ENCODE measurements at places on chromosomes 4 and X.

- no peak overlapping the region for H3K4me3 ChIP-seq
- H3K4me1 ChIP-seq: peaks cover 5% of the 10 kb centered on the region
- peaks cover 42% of the 10 kb centered on the region for H3K27me3 ChIP-seq
- H3K27ac ChIP-seq: no peak overlapping the region
- no peaks in the 10 kb centered on the region for H3K36me3 ChIP-seq
Measured at GRCh38 chrX:12139934-12140611, 1.8 kb downstream of the FRMPD4 start.

DNA sequence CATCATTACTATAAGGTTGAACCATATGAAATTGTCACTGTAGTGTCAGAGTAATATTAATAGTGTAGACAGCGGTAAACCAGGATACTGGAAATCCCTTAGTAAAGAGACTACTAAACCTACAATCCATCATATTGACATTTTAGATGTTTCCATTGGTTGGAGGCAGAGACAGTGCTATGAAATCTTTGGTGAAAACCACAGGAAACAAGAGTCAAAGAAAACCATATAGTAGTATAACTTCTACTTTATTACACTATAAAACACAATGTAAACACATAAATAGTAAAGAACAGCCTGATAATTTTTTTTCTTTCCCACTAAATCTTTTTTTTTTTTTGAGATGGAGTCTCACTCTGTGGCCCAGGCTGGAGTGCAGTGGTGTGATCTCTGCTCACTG is 15.9 kb downstream of the RELL1 start:
- no peaks in the 10 kb centered on the region for H3K27me3 ChIP-seq
- H3K36me3 ChIP-seq: peaks cover 5% of the 10 kb centered on the region
- H3K4me1 ChIP-seq: peaks cover 31% of the 10 kb centered on the region
- DNase-seq: no peak

GRCh38 chr4:79886021-79886420 is 187.0 kb downstream of the ANTXR2 start:
- DNase-seq: no peak
- H3K4me1 ChIP-seq: no peaks in the 10 kb centered on the region
- no peak overlapping the region for H3K4me3 ChIP-seq

- no peak overlapping the region for H3K4me3 ChIP-seq
- no peak overlapping the region for H3K27ac ChIP-seq
- DNase-seq: no peak
Measured at GRCh38 chr4:60930866-60931265, 269.3 kb upstream of the ADGRL3 start.

Measured in MCF 10A (cell line).